Activated gamma-delta T cell treated with anti-CD3 and anti-CD28 coated beads, Interleukin-2, amount 50 U/mL, for 16 hours (primary cell): ENCODE measurements at places on chromosomes 6 and 20.

GRCh38 chr20:48723308-48724264 lies 104.2 kb downstream of the PREX1 start:
- DNase-seq: no peak

- no peak for DNase-seq
Observed at GRCh38 chr20:3661814-3662665, 1.2 kb downstream of the GFRA4 start.

DNA sequence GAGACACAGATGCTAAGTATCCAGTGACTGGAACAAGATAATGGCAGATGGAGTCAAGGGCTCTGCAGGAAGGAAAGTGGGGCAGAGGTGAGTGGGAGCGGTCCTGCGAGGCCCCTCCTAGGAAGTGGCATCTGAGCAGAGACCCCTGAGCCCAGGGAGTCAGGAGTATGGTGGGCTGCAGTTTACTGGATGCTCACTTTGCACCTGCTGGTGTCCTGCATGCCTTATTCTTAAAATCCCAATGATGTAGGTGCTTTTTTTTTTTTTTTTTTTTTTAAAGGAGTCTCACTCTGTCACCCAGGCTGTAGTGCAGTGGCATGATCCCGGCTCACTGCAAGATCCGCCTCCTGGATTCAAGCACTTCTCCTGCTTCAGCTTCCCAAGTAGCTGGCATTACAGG lies 5.6 kb downstream of the CEBPB start:
- DNase-seq: no peak

DNA sequence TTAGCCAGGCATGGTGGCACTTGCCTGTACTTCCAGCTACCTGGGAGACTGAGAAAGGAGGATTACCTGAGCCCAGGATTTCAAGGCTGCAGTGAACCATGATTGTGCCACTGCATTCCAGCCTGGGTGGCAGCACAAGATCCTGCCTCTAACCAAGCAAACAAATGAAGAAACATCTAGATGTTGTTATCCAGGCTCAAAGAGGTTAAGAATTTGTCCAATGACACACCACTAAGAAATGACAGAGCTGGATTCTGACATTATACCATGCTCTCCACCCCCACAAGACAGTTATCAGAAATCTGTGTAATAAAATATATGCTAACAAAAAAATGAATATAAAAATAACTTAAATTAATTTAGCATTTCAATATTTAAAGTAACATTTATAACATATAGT lies 925.5 kb upstream of the SLC35B3 start:
- DNase-seq: no peak

- DNase-seq: no peak
Observed at GRCh38 chr20:12306107-12306506, 388.4 kb downstream of the BTBD3 start.

GRCh38 chr6:138007014-138007472 lies 100.2 kb downstream of the PERP start:
- DNase-seq: no peak

DNA sequence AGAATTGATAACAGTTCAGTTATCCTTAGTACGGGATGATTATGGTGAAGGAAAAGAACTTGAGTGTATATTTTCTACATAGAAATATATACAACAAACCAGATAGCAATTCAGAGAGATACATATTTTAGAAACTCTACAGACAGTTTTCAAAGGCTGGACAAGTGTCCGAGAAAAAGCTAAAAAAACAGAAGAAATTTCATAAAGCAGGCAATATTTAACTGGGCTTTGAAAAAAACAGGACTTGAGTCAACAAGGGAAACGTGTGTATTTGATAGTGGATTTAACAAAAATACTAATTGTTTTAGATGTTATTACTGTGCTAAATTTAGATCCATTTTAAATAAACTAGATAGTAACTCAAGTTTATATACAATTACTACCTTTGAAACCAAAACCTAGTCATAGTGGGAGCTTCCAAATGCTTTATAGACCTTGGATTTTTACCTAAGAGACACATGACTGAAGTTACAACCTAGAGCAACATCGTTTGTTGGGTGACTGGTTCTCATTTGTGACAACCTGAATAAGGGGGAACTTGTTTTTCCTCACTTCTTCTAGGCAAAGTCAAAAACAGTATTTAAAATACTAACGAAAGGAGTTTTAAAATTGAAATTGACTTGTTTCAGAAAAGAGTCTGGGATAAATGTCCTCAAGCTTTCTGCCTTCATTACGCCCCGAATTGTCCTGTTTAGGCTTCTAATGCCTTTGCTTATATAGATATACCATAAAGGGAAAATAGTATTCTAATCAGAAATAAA lies 116.7 kb upstream of the PRSS16 start:
- no peak for DNase-seq

- DNase-seq: no peak
Observed at GRCh38 chr6:145508107-145508506, 227.2 kb downstream of the EPM2A start.

- no peak for DNase-seq
Observed at GRCh38 chr20:4670469-4670868, 51.2 kb upstream of the PRND start.

DNA sequence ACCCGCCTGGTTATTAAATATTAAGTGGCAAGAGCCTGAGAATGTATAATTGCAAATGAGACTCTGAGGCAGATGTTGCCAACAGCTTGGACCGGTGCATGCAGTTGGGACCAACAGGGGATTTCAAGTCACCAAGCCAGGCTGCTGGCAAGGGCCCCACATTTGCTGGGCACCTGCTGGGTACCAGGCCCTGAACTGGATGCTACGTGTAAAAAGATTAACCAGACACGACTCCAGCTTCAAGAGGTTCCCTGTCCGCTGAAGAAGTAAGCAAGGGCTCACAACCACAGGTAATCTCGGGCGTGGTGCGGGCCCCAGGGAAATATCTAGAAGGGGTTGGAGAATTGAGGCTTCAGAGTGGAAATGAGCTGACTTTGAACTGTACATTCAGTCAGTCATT lies 13.2 kb upstream of the SIRPA start:
- DNase-seq: no peak

GRCh38 chr6:110628330-110628729 lies 151.9 kb upstream of the SLC22A16 start:
- DNase-seq: no peak

GRCh38 chr6:24093381-24093780 lies 32.6 kb upstream of the NRSN1 start:
- no peak for DNase-seq

- peak; percentile 12 for DNase-seq
Observed at GRCh38 chr20:32285621-32286371, 8.3 kb downstream of the KIF3B start.

- DNase-seq: no peak
Observed at GRCh38 chr6:56403745-56404144, 156.4 kb upstream of the COL21A1 start.

DNA sequence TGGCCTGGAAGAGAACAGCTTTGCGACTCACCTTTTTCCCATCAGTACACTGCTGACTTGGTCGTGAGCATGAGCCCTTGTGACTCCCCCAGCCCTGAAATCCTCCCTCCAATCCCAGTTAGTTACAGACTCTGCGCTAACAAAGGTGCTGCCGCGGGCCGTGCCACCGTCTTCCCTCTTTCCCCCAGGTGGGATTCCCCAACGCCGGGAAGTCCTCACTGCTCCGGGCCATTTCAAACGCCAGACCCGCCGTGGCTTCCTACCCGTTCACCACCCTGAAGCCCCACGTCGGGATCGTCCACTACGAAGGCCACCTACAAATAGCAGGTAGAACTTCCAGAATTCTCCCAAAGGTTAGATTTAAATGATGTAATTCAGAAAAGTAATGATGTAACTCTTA lies 16.1 kb downstream of the MTG2 start:
- DNase-seq: no peak

- no peak for DNase-seq
Observed at GRCh38 chr6:27375613-27376079, 12.9 kb upstream of the ZNF391 start.

DNA sequence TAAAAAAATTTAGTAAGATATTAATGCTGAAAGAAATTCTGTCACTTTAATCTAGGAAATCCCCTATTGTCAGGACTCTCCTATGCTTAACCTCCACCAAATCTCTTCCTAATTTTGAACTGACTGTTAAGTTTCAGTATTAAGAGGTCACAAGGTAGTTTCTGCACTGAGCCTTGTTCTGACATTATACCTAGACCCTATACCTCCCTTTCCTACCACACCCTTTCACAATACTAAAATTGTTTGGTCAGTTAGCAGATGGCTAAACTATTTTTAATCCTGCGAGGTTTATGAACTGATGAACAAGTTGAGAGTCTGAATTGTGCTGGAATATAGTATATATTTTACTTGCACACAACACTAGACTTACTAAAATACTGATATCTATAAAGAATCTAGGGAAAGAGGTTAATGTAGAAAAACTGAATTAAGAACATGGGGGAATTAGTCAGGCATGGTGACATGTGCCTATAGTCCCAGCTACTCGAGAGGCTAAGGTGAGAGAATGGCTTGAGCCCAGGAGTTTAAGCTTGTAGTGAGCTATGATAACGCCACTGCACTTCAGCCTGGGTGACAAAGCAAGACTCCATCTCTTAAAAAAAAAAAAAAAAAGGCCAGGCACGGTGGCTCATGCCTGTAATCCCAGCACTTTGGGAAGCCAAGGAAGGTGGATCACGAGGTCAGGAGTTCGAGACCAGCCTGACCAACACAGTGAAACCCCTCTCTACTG lies 51.5 kb downstream of the HBS1L start:
- DNase-seq: no peak

- no peak for DNase-seq
Observed at GRCh38 chr6:54970337-54970736, 123.8 kb downstream of the FAM83B start.

DNA sequence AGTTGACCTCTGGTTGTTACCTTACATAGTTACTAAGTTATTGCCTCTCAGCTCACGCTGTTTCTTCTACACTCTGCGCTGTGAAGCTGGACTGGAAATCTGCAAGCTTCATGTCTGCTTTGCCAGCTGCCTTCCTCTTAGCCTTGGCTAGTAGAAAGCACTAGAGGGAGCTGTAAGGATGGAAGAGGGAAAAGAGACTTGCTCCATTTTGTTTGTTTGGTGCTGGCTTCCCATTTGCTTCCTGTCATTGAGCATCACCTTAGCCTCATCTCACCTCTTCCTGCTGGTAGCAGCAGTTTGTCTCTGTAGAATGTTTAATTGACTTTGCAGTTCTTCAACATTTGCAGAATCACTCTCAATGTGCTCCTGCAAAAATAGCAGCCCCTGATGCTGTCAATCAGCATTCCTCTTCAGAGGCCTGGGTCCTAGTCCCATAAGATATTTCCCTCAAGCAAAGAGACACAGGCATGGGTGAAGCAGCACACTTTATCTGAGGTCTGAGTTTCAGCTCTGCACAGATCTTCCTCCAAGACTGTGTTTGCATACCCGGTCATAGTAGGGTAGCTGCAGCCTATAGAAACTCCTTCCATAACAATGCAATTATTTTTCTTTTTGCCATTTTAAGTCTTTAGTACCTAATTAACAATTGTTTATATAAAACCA lies 302.2 kb upstream of the EPHA7 start:
- DNase-seq: no peak

DNA sequence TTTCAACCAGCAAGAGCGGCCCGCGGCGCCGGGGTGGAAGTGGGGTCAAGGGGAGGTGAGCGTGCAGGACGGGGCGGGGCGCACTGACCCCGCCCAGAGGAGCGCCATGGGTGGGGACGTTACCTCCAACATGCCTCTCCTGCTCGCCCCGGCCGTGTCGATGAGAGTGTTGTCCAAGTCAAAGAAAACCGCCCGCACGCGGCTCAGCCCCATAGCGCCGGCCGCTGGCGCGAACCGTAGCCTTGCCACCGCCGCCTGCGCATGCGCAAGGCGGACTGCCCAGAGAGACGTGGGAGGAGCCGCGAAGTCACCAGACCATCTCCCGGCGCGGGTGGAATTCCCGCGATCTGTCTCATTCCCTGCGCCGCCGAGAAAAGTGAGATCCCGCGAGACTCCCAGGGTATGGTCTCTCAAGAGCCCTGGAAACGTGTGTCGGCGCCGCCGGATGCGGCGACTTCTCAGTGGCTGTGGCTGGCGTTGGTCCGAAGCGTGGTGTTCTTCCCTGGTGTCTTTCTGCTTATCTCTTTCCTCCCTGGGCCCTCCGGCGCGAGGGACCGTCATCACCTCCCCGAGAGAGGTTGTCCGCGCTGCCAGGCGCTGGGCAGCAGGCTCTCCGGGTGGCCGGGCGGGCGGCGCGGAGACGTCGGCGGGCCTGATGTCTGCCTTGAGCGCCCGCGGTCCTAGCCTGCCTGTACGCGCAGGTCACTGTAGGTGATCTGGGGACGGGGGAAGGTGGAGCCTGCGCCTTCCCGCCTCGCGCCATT lies at the start of gene NANP:
TSS of gene NANP (minus strand) at position 279 of the 764 bp plus-strand sequence. CDS start at position 213, 66 bp downstream.
- peak; percentile 74 for DNase-seq

GRCh38 chr6:145498425-145498824 lies 236.9 kb downstream of the EPM2A start:
- DNase-seq: no peak

- no peak for DNase-seq
Observed at GRCh38 chr20:37971561-37972127, 61.6 kb downstream of the TTI1 start.

DNA sequence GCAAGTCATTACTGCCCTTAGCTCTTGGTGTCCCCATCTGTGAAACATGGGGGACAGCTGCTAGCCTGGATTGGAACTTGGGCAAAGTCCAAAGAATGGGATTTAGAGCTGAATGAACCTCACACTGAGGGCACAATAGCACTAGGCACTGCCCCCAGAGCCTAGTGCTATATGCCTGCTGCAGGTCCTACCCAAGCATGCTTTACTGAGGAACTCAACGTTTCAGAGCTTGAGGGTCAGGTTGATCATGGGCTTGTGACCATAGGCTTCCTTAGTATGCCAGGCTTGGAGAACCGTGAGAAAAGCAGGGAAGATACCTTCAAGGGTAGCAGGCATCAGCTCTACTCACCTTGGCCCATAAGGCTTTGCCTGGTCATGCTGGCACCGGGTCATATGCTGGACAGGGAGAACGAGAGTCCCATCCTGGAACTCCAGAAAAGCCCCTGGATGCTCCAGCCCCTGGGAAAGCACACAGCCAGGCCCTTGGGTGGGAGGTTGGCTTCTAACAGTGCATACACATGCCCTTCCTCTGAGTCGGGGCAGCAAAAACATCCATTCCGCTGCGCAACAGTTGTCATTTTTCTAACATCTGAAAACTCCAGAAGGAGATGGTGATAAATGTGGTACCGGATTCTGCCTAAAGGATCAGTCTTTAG lies 29.7 kb downstream of the EIF2S2 start:
- DNase-seq: no peak

GRCh38 chr20:56437196-56437960 lies 25.3 kb downstream of the CASS4 start:
- no peak for DNase-seq

DNA sequence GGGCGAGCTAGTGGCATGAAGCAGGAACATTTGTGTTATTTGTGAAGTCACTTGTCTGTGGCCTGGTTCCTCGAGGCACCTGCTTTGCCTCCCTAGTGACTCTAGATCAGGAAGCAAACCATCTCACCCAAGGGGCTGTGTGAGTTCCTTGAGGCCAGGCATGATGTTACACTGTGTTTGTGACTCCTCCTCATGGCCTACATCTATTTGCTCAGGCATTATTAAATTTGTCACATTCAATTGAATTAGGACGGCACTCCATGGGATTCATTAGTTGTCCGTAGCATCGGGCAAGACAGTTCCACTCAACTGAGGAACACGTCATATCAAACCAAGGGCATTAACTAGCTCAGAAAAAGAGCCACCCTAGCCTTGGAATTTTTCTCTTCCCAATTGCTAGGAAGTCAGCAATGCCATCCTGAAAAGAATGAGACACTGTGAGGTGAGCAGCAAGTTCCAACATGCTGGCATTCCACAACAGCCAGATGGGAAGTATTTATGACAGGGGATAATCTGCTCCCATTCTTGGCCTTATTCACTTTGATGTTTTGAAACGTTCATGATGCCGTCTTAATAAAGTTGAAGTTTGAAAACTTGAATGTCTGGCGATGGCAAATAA lies 17.2 kb downstream of the TMEM200A start:
- no peak for DNase-seq

GRCh38 chr20:21562656-21563055 lies 48.8 kb upstream of the NKX2-2 start:
- DNase-seq: no peak
